ENCODE measurements at places on chromosomes 6 and 20. TPM values are rescaled to one million over a fixed set of nuclear protein-coding genes. Genes with fewer than 3 reads are reported as not detected.

GRCh38 chr6:30818391-30818841 lies 65.9 kb upstream of the DDR1 start:
- no peak for DNase-seq

DNA sequence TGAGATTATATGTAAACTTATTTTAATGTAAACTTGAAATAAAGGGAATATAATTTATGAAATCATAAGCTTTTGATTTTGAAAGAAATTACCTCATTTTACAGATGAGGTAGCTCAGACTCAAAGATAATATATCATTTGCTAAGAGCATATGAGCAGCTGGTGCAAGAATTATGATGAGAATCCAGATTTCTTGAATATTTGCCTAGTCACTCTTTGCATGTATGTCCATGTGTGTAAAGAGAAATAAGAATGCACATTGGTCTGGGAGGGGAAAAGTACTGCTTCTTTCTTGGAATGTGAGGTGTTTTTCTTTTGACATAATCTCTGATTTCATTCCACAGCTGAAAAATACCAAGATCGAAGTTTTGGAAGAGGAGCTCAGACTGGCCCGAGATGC lies 11.1 kb upstream of the SNRNP48 start:
- DNase-seq = no peak

CALHM6 gene
- total RNA-seq = 77.8 TPM

CGA gene
- total RNA-seq = not detected
